ENCODE measurements at places on chromosomes 5 and 9.

GRCh38 chr5:64229163-64229774, 63.6 kb downstream of the RNF180 start:
- peak; percentile 5 for DNase-seq

GRCh38 chr5:172686111-172686510, 45.0 kb downstream of the NEURL1B start:
- DNase-seq, result no peak

GRCh38 chr5:60843386-60843935, 608 bp downstream of the ELOVL7 start:
- DNase-seq, result peak; percentile 8

DNA sequence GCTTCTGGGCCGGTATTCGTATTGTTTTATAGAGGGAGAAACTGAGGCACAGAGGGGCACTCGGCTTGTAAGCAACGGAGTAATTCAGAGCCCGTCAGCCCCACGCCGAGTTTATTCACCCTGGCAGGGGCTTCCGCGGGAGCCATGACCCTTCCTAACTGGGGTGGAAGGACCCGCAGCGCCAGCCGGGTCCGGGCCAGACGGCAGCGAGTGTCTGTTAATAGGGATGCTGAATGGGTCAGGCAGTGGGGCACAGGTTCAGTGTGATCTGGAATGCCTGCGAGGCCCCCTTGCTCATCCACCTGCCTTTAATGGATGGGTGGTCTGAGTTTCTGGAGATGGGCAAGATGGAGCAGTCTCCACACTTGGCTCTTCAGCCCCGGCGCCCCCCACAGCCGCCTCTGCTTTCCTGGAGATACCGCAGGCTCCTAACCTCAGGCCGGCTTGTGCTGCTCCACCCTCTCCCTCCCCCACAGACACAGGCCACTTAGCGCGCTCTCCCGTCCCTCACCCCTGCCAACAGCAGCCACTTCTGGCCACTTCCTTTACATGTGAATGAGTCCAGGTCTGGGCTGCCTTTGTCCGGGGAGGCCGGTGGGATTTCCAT, 147.1 kb downstream of the ERCC6L2 start:
- no peak for DNase-seq

- DNase-seq, result no peak
Measured at GRCh38 chr5:35242702-35243258, 12.5 kb upstream of the PRLR start.

DNA sequence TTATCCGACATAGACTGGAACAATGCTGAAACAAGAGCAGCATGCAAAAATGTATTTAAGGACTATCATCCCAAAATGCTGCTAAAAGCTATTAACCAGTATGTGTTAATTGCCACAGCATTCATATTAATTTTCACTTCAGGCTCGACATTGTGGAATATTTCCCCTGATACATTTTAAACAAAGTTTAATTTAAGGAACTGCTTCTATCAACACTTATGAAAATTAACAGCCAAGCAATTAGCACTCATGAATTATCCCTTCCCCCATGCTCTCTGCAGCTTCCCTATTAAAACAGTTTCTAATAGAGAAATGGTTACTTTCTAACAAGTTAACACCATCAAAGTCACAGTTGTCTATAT, 54.8 kb downstream of the MAPKAP1 start:
- DNase-seq, result no peak

- no peak for DNase-seq
Measured at GRCh38 chr9:130685104-130685503, 8.5 kb upstream of the EXOSC2 start.

- DNase-seq, result no peak
Measured at GRCh38 chr9:128203707-128204551, 750 bp downstream of the DNM1 start.
